ENCODE measurements at places on chromosomes 3 and 15.

GRCh38 chr15:71891026-71891425 lies 80.7 kb downstream of the NR2E3 start:
- no peak for DNase-seq

GRCh38 chr3:114659109-114660061 lies 365.6 kb downstream of the TIGIT start:
- DNase-seq = no peak

DNA sequence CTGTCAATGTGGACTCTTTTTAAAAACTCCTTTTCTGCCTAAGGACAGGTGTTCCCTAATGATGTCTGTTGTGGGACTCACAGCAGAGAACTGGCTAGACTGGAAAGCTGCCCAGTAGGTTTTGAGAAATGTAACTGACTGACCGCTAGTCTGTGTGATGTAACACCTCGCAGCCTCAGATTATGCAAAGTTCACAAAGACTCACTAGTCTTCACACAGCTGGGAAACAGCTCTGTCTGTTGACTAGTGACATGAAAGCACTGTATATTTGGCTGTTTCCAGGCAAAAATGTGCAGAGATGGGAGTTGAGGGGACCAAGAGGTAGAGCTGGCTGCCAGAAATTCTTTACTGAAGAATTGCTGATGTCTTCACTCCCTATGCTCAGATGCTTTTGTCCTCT lies 10.3 kb downstream of the PDZRN3 start:
- no peak for DNase-seq

- DNase-seq = no peak
Measured at GRCh38 chr3:154095832-154096421, 25.3 kb upstream of the ARHGEF26 start.

DNA sequence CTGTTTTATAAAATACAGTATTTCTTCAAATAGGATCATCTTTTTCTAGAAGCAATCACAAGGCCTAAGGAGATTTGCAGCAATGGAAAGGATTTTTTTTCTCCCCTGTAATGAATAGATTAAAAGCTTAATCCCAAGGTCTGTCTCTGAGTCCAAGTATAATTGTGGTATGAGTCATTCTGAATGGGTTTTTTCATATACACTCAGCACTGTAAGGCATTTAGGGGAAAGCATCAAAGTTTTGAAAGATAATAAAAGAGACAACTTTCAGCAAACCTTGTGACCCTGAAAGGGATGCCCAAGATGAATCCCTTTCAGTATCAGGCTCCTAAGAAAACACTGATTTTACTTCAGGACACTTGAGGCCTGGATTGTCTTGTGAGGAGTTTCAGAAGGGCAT lies 23.3 kb upstream of the LARS2 start:
- DNase-seq = no peak

- no peak for DNase-seq
Measured at GRCh38 chr3:101638261-101638745, 38.6 kb downstream of the ZBTB11 start.

DNA sequence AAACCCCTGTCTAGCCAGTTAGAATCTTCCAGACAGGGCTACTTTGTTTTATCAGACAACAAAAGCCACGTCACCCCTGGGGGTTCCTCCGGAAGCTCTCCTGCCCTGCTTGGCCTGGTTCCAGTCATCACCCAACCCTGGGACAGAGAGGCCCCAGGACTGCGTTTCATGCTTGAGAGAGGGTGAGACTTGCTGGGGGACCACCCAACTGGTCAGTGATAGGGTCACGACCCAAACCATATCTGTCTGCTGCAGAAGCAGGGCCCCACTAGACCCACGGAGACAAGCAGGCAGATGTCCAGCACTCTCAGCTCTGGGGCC lies 1.2 kb downstream of the NT5DC2 start:
- DNase-seq = no peak

DNA sequence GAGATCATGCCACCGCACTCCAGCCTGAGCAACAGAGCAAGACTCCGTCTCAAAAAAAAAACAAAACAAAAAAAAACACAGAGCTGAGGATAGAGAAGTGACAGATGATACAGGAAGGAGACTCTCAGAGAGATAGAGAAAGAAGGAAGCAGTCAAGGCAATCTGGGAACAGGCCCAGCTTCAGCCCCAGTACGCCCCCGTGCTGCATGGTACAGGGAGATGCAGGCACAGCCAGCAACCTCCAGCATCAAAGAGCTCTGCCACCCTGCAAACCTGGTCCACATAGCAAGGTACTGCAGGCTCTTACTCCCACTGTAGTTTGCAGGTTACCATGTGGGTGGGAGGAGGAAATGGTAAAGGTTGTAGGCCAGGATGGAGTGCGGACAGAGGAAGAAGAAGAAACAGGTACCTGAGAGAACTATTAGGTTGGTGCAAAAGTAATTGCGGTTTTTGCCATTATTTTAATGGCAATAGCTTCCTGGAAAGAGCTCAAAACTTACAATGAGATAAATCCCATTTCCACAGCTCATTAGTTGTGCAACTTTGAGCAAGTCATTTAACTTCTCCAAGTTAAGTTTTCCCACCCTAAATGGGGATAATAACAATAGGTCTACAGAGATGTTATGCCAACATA lies 253.0 kb downstream of the ARRDC4 start:
- DNase-seq = no peak

GRCh38 chr3:151837057-151837456 lies 23.1 kb downstream of the AADAC start:
- no peak for DNase-seq

GRCh38 chr3:98733053-98733811 lies 29.9 kb upstream of the ST3GAL6 start:
- DNase-seq = no peak

DNA sequence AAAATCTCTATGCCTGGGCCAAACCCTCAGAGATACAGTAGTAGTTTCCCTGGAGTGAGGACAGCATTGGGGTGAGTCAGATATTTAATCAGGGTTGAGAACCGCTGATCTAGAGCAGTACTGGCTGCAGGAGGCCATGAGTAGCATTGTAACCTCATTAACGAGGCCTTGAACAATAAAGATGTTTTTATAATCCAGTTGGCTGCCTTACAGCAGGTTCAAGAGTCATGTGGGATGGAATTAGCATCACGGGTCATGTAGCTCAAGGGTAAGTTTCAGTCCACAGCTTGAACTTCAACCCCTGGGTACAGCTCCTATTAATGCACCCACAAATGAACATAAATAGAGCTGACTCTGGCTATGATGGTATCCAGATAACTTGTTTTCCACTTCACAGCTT lies 5.1 kb downstream of the HPS3 start:
- DNase-seq = no peak

DNA sequence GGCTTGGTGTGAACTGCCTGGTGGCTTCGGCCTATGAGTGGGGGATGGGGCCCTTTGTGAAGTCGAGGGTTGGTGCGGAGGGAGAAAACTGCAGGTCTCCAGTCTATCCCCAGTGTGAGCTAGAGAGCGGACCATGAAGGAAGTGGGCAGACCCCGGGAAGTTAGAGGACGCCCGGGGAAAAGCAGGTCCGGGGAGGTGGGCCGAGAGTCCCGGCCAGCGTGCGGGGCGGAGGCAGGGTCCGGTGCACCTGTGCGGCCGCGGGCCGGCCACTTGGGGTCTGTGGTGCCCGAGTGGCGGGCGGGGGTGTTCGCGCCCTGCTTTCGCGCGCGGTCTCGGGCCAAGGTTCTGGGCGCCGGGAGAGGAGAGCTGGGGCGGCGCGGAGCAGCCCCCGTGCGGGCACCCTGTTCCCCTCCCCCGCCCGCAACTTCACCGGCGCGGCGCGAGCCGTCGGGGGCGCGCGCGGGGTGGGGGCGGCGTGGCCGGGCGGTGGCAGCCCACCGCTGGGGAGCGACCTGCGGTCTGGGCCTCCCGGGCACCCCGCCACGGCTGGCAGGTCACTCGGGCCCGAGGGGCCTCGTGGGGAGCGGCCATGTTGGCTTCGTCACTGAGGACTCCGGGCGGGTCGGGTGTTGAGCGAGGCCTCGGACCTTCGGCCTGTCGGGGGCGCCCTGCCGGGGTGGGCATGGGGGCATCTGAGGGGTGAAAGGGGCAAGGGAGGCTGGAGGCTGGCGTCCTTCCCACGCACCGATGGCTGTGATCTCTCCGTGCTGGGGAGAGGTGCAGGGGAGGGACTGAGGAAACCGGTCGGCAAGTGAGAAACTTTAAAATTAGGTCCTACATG lies 4.8 kb downstream of the UBE2E1 start:
- DNase-seq = peak; percentile 30

DNA sequence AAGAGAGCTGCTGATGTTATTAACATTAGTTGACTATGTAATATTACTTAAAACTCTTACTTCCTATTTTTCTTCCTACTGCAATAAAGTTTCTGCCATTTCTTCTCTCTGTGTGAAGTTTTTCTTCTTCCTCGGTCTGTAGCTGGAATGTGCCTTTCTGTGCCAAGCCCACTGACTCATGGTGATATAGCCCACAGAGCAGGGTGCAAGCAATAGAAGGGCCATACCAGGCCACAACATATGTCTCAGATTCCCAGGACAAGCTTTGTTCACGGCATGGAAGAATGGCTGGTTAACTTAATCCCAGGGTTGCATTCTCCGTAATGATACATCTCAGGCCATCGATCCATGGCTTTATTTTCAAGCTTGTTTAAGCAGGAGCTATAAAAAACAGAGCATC lies 815.3 kb downstream of the TUSC7 start:
- no peak for DNase-seq

DNA sequence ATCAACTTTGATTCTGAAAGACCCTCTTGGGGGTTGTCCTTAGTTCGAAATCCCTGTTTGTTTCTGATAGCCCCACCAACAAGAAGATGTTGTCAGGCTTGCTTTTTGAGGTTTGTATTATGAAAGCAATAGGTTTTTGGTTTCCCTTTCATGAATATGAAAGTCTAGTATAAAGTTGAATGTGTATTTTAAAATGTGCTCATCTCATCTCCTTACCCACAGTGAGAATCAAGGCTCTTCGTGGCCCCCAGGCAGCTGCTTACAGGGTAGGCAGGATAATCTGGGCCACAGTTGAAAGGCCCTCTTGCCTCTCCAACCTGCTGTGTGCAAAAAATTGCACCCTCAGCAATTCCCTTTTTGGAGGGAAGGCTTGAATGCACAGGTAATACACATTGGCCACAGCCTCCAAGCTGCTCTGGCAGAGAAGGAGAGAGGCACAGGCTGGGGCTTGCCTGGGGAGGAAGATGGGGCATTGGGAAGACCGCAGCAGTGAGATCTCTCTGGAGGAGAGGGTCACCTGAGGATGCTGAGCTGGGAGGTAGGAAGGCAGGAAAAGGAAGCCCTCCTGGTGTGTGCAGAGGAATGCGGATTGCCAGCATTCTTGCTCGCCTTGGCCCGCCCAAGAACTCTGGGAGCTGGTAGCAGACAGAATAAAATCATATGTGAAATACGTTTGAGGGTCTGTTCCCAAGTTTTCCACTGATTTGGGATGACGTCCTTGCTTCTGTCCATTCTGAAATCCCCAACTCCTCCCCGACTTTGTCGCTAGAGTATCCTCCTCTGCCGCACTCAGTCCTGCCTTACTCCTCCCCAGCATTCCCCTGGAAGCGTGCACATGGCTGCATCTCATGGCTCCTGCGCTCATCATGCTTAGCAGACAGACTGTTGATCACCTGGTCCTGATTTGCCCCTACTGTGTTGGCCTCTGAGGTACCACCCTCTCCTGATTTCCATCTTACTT lies 196.4 kb downstream of the RPLP1 start:
- DNase-seq = no peak

- DNase-seq = no peak
Measured at GRCh38 chr3:187807086-187807862, 62.0 kb upstream of the BCL6 start.

GRCh38 chr15:81380203-81380602 lies 6.2 kb upstream of the TMC3 start:
- no peak for DNase-seq

GRCh38 chr3:107634099-107634489 lies 111.3 kb downstream of the BBX start:
- no peak for DNase-seq

GRCh38 chr15:85527895-85528294 lies 147.5 kb downstream of the AKAP13 start:
- DNase-seq = no peak

DNA sequence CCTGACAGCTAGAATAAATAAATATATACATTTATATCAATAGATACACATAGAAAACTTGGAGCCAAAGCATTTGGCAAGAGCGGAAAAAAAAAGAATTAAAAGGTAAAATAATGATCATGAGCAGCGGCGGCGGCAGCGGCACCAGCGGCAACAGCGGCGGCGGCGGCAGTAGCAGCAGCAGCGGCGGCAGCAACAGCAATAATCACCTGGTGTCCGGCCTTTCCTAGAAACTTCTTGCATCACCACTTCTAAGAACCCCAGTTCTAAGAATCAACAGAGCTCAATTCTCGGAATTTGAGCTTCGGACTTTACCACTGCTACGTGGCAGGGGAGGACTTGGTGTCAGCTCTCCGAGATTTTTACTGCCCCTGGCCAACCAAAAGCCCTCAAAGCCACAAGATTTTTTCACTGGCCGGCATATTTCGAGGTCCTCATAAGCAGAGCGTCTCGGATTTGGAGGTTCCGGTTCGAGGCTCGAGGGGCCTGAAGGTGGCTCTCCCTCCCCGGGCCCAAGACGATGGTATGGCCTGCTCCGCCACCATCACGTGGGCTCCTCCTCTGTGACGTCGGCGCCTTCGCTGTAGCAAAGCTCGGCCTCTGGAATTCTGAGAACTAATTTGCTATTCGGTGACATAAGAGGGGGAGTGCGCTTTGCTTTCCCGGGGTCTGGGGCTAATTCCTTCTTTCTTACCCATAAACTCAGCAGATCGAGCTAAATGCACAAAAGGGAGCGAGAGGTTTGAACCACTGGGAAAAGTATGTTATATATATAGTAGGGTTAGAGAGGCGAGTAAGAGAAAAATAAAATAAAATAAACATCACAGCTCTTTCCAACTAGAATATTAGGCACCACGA lies at the start of gene BCL6:
BCL6 (minus strand) TSS at position 268 of the 858 bp plus-strand sequence. CDS start 11,775 bp downstream, outside the sequence.
- DNase-seq = peak; percentile 49

GRCh38 chr15:32651229-32651837 lies 9.8 kb downstream of the SCG5 start:
- no peak for DNase-seq

DNA sequence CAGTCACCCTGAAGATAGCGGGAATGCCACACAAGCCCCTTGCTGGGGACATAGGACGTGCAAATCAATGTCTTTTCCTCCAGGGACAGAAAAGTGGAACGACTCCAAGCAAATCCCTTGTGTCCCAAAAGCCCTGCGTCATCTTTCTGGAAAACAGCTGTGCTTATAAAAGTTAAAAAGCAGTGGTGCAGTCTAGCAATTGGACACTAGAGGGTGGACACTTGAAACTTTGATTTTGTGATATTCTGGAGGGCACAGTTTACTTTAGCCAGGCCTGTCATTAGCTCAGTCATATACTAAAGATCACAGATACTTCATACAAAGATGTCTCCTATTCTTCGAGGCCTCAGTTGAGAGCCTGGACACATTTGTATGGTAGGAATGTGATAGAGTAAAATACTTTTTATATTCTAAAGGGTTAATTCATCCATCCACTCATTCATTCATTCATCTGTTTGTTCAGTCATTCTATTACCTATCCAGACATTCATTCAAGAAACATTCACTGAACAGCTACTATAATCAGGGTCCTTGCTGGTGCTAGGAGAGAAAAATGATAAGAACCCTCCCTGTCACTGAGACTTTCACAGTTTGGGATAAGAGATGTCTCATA lies 63.8 kb upstream of the ANKRD34C start:
- DNase-seq = no peak
